ENCODE measurements at places on chromosomes 6 and 20.

DNA sequence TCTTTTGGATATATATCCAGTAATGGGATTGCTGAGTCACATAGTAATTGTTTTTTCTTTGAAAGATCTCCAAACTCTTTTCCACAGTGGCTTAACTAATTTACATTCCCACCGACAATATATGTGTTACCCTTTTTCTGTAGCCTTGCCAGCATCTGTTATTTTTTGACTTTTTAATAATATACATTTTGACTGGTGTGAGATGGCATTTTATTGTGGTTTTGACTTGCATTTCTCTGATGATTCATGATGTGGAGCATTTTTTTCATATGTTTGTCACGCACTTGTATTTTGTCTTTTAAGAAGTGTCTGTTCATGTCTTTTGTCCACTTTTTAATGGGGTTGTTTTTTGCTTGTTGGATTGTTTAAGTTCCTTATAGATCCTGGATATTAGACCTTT lies 58.9 kb upstream of the OPRM1 start:
- DNase-seq = no peak

DNA sequence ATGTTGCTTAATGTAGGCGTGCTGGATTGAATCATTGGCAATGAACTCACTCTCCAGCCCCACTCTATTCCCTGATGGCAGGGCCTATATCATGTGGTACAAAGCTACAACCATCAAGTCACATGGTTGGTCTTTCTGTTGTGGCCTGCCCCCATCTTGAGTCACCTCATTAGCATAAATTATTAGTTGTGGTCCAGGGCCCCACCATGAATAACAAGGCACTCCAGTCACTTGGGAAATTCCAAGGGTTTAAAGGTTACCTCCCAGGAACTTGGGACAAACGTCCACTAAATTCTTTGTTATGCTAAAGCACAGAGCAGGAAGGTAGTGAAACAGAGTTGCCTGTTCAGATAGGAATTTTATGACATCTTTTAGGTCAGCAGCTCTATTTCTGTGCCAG lies 193.7 kb downstream of the SLC35F1 start:
- peak; percentile 4 for DNase-seq

DNA sequence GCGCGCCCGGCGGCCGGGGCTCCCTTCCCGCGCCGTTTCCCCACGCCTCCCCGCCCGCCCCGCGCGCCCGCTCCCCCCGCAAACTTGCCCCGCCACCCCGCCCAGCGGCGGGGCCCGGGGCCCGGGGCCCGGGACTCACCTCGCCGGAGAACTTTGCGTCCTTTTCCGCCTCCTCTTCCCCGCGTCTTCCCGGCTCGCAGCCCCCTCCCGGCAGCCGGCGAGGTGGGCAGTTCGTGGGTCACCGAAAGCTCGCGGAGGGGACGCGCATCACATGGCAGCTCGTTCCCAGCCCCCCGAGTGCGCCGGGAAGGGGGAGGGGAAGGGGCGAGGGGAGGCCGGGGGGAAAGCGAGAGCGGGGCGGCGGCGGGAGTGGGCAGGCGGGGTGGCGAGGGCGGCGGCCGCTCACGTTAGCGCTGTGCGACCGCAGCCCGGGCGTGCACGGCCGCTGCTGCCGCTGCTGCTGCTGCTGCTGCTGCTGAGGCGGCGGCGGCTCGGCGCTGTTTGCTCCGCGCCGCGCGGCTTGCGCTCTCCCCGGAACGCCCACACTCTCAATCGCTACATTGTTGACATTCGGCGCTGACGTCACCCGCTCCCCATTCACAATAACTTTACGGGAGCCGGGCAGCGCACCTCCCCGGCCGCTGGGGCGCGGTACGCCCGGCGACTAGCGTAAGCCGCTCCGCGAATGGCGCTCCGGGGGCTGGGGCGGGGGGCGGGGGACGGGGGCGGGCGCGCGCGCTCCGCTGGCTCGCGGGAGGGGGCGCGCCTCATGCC lies at the start of gene BACH2:
Gene BACH2 (minus strand): TSS at position 503 of the 774 bp plus-strand sequence. CDS start 287,999 bp downstream, outside the sequence.
- peak; percentile 97 for DNase-seq

DNA sequence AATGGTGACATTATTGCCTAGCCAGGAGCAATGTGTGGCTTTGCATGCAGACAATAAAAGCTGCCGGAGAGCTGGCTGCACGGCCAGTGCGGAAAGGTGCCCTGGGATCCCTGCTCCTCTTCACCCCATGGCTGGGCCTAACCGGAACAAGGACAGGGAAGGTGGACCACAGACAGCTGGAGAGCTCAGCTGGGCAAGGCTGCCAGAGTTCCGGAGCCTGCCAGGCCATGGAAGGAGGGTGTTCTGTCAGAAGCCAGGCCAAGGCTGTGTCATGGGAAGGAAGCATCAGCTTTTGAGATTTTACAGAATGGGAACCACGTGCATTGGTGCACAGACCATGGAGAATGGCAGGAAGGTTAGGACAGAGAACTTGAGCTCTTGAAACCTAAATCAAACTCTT lies 25.0 kb downstream of the MAP1LC3A start:
- DNase-seq = no peak

DNA sequence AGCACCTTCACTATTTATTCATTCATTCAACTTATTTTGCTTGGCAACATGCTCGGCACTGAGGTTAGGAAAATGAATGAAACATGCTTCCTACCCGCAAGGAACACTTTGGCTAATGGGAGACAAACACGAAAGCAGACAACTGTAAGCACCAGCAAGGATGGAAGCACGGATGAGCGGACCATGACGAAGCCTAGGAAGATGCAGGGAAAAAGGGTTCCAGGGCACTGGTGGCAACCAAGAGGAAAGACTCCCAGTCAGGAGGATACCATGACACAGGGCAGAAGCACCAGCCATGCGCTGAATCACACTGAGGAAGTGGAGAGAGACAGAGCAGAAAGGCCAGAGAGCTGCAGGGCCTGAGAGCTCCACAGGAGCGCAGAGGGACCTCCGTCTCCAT lies 9.8 kb downstream of the PDE10A start:
- DNase-seq = no peak

DNA sequence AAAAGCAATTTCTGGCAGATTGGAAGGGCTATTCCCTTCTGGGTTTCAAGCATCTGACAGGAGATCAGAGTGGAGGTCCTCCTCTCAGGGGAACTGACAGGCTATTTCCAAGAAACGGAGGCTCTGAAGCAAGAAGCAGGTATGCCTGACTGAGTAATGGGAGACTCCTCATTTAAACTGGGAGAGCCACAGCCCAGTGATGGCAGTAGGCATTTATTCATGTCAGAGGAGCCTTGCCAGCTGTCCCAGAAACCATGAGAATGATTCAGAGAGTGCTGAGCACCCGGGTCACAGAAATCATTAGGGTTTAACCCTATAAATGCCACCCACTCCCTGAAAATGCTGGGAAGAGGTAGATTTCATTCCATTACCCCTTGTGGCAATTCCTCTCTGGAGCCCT lies 247.5 kb upstream of the RNF217 start:
- no peak for DNase-seq

DNA sequence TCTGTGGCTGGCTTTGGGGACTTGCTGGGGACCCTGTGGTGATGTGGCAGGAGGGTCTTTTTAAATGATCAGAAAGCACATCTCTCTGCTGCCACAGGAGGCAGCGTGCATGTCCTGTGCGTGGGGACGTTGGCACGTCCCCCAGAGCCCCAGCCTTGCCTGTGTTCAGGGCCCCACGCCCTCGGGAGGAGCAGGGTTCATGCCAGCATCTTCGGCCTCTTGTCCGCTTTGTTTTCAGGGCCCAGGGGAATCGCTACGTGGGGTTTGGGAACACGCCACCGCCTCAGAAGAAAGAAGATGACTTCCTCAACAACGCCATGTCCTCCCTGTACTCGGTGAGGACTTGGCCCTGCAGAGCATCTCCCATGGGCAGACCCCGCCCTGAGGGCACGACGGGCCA lies 6.0 kb downstream of the ARFGAP1 start:
- no peak for DNase-seq

GRCh38 chr6:166707045-166707444 lies 80.0 kb upstream of the RPS6KA2 start:
- no peak for DNase-seq

- DNase-seq = no peak
These were observed 68.8 kb upstream of the BMP2 start for GRCh38 chr20:6698723-6699122.

DNA sequence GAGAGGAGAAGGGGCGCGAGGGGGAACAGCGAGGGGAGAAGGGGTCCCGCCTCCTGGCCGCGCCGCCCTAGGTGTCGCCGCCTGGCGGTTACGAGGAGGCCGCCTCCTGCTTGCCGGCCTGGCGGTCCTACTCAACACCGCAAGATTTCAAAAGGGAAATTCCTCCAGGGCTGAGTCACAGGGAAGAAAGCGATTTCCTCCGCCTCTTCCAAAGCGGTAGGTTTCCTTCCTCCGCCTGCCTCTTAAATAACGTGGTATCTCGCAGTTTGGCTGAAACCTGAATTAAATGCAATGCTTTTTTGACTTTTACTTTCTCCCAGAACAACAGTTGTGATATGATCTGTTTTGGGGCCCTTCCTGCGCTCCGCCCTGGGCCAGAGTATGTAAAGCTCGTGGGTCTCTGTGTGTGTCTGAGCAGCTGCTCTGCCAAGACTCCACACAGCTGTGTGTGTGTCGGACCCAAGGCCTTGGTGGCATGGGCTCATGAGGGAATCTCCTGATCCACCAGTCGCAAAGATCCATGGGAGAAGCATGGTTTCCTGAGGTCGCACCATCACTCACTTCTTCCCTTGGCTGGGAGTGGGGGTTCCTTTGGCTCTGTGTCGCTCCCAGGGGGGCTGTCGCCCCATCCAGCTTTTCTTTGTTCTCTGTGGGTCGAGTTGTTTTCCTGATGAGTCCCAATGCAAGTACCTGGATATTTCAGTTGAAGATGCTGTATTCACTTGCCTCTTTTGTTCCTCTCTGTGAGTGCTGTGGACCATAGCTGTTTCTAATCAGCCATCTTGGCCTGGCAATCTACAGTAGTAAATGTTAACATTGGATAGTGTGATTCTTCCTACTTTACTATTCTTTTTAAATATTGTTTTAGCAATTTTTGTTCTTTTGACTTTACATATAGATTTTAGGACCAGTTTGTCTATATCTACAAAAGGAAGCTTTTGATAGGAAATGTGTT lies 31.6 kb upstream of the NOTCH4 start:
- DNase-seq = peak; percentile 93

- peak; percentile 70 for DNase-seq
These were observed 61.5 kb downstream of the OGFRL1 start for GRCh38 chr6:71349976-71350615.

DNA sequence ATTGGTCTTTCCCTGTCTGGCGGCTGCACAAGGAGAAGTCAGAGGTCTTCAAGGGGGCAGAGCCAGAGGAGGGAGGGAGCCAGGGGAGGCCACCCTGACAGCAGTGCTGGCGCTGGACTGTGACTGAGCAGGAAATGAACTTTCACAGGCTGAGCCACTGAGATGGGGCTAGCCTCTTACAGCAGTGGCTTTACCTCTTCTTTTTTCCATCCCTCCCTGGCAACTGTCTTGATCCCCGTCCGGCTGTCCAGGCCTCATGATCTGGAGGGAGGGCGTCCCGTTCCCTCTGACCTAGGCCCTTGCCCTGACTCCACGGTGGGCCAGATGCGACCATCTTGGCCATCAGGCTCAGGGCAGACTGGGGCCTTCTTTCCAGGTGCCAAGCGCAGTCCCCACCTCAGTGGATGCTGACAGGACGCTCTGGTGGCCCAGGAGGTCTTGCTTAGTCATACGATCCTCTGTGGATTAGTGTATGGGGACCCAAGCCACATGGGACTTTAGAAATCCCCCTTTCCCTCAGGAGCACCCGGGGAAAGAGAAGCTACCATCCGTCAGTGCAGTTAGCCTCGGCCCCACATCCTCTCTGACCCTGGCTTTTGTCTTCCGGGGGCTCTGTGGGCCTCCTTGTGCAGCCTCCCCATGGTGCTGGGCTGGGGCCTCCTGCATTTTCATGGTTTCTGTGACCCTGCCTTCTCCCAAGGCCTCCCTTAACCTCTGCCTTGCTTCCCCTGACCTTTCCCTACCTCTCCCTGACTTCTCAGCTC lies 57.4 kb upstream of the CCDC167 start:
- DNase-seq = no peak

GRCh38 chr20:31691646-31692275 lies 30.9 kb downstream of the BCL2L1 start:
- DNase-seq = no peak

GRCh38 chr20:45153147-45153546 lies 21.6 kb upstream of the PI3 start:
- DNase-seq = no peak

DNA sequence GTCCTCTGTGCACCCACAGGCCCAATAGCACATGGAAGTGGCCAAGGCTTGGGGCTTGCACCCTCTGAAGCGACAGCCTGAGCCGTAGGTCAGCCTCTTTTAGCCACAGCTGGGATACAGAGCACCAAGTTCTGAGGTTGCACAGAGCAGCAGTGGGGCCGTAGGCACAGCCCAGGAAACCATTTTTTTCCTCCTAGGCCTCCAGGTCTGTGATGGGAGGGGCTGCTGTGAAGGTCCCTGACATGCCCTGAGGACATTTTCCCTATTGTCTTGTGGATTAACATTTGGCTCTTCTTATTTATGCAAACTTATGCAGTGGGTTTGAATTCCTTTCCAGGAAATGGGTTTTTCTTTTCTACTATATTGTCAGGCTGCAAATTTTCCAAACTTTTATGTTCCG lies 878.7 kb upstream of the MAN1A1 start:
- no peak for DNase-seq

- no peak for DNase-seq
These were observed 276.5 kb upstream of the TCF21 start for GRCh38 chr6:133612459-133612858.

GRCh38 chr20:20531283-20531682 lies 163.4 kb downstream of the INSM1 start:
- DNase-seq = no peak

DNA sequence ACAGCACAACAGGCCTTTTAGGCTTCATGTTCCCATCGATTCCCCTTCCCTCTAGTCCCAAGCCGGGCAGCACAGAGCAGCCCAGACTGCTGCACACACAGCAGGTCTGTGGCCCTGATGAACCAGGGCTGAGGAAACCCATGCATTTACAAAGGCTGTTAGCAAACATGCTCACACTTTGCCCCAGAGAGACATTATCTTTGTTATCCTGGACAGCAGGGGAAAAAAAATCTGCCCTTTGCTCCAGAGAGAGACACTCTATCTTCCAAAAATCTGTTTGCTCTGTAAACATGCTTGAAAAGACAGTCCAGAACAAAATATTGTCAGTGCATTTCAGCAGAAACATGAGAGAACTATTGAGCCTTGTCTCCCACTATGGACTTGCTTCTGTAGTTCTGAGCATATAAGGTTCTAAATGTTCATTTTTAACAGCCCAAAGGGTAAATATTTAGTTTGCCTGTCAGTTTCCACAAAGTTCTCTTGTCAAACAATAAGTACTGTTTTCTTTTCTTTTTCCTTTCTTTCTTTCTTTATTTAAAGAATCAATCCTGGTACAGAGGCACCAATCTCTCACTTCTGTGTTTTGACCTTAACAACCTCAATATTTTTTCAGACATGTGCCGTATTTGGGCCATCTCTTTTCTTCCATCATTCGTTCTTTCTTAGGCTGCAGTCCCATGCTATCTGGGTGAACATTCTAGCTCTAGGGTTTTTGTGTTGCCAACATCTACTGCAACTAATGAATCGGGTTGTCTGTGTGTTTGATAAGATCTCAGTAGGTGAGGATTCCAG lies 468.0 kb downstream of the EPM2A start:
- DNase-seq = no peak

- no peak for DNase-seq
These were observed 17.1 kb downstream of the IFNGR1 start for GRCh38 chr6:137202078-137202477.

- DNase-seq = no peak
These were observed 364.4 kb downstream of the CD109 start for GRCh38 chr6:74060354-74060753.

All from muscle of leg (tissue), 16 donors.